Mesenchymal stem cell (in vitro differentiated cells and primary cell): ENCODE measurements at places on chromosomes 3 and 15.

DNA sequence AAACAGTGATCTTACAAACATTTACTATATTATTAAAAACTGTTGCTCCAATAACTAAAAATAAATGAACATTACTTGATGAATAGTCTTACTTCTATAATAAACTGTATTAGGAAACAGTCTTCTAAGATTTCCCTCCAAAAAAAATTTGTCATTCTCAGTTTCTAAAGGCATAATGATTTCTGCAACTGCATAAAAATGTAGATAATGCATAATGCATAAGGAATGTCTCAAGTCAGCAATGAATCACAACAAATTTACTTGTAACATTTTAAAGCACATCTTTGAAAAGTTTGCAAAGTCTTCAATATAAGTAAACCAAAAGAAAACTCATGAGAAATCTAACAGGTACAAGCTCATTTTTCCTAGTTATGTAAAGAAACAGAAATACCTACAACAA lies 113.5 kb downstream of the VPS13C start:
- no peak for DNase-seq

GRCh38 chr3:72426618-72427397 lies 421.4 kb downstream of the SHQ1 start:
- no peak for DNase-seq

DNA sequence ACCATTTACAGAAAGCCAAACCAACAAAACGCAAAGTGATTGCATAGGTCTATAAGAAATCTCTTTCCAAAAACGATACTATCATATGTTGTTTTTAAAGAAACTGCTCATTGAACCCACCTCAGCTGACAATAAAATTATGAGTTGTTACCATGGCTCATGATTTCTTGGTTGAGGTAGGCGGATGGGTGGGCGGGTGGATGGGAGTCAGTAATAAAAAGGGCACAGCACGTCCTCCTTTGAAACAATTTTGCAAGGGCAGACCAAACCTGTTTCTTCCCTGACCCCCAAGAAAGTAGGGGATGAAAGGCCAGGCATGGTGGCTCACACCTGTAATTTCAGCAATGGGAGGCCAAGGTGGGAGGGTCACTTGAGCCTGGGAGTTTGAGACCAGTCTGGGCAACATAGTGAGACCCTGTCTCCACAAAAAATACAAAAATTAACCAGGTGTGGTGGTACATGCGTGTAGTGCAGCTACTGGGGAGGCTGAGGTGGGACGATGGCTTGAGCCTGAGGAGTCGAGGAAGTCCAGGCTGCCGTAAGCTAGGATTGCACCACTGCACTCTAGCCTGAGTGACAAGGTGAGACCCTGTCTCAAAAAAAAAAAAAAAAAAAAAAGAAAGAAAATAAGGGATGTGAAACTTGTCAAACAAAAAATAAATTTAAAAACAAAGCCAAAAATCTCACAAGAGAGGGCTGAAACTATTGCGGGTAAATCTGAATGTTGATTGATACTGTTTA lies 2.1 kb downstream of the ABHD10 start:
- no peak for DNase-seq

DNA sequence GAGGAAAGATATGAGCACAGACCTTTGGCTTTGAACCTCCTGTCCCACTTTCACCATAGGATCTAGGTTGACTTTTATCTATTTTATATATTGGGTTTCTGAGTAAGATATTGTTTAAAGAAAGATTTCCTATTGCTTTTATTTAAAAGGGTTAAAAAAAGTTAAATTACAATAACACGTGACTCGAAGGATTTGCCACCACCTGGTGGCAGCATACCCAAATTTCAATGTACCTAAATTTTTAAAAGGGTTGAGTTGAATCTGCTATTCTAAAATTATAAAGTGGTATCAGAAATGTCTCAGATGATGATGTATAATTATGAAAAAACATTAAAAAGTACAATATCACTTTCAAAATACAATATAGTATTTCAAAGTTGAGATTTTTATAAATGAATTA lies 368.4 kb downstream of the MECOM start:
- no peak for DNase-seq
